ENCODE measurements at places on chromosomes 1 and 21.

DNA sequence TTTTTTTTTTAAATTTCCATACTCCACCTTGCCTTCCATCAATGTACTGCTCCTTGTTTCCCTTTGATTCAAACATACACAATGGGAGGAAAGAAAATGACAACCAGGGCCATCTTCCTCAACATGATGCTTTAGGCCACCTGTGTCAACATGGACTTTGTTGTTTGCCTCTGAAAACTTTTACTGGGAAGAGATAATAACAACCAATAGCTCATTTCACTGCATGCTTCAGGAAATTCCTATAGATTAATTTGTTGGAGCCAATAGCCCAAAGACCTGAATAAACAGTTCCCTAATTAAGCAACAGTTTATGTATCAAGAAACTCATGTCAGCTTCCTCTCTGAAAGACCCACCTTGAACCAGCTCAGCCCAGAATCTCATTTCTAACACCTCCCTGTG, 3.2 kb downstream of the KRTAP15-1 start:
- DNase-seq: no peak

DNA sequence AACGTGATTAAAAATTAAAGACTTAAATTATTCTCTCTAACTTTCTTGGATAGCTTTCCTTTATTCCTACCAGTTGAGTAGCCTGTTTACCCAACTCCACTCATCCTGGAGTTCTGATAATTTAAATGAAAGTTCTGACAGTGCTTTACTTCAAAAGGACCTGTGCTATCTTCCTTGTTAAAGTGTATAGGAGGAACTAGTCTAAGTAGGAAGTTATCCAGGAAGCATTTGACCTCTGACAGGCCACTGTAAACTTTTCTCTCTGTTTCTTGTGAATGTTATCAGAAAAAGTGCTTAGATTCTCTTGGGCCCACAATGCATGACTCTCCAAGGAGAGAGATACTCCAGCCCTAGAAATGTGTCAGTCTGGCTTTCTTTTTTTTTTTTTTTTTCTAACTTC, 9.2 kb downstream of the UAP1 start:
- no peak for DNase-seq

- DNase-seq: peak; percentile 10
Measured at GRCh38 chr1:199855580-199855979, 171.9 kb upstream of the NR5A2 start.

- no peak for DNase-seq
Measured at GRCh38 chr1:81733480-81733879, 67.3 kb upstream of the ADGRL2 start.

GRCh38 chr1:70358921-70359564, 4.5 kb upstream of the ANKRD13C start:
- no peak for DNase-seq

- DNase-seq: no peak
Measured at GRCh38 chr1:197862221-197862620, 40.2 kb upstream of the C1orf53 start.

DNA sequence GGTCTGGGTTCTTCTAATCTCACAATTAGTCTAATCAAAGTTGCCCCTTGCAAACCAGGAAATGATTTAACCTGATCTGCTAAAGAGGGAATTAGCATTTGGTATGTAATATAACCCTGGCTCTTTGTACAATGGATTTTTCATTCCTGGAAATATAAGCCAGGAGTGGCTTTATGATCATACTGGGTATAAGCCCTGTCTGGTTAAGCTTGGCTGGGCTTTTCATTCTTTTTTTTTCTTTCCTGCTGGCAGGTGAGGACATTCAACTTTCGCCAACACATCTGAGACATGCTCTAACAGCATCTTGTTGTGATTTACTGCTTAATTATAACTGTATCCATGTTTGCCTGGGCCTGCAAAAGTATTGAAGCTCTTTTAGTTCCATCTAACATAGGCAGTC, 20.4 kb upstream of the SDE2 start:
- no peak for DNase-seq

DNA sequence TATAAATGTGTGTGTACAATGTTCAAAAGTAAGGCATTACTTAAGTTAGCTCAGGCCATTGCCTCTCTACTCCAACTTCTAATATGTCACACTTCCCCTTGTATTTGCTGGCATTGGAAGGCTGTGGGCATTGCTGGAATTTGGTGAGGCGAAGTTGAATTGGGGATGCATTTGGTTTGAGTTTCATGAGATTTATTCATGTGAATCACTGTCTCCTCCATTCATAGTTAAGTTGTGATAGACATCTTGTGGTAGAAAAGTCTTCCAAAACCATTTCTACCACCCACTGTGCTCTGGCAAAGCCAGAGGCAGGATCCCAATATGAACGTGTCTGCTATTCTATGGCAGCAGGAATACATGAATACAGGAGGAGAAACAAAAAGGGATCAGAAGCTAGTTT, 397.8 kb upstream of the USP24 start:
- no peak for DNase-seq

- peak; percentile 89 for DNase-seq
Measured at GRCh38 chr1:61318319-61319125, 236.2 kb downstream of the NFIA start.

- peak; percentile 92 for DNase-seq
Measured at GRCh38 chr1:48471691-48472576, at the start of gene SPATA6. TSS of gene SPATA6 (minus strand) at chr1:48472204. CDS start at chr1:48472008, 196 bp downstream.

DNA sequence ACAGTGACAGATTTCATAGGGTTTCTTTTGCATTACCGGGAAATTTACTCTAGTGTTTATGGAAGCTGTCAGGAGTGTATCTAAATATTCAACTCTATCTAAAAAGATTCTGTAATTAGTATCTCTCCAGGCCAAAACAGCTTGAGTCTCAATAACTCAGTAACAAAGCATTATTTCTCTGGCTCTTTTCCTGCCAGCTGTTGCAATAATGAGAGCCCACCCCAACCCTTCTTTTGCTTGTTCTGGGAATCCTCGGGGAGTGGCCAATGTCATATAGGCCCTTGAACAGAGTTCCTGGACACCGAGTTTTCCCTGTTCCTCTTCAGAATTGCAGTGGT, 120.1 kb upstream of the SGIP1 start:
- no peak for DNase-seq

- DNase-seq: no peak
Measured at GRCh38 chr1:117231748-117232373, 21.1 kb upstream of the VTCN1 start.

DNA sequence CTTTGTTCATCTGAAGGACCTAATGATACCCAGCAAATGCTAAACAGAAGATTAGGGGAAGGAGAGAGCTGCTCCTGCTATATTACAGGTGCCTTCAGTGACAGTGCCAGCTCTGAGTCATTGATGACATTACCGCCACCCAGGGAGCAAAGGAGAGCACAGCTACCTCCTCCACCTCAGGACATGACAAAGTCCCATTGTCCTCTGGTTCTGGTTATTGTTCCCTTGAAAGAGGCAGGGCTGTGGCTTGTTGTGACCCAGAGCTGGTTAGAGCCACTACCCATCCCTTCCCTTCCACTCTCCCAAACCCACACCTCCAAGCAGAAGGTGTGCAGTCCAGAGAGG, 363.5 kb upstream of the DUSP10 start:
- no peak for DNase-seq

DNA sequence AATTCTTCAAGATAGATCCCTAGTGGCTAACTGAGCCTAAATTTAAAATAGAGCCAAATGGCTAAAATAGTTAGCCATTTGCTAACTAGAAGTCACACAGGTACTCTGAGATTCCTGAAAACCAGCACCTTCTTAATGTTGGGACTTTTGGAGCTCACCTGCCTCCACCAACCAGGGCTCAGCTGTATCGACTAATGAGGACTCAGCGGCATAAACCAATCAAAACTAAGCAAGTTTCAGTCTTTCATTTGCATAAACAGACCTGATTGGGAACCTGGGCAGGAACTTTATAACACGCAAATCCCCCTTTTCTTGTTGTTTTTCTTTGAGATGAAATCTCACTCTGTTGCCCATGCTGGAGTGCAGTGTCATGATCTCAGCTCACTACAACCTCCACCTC, 28.5 kb downstream of the TNFRSF9 start:
- no peak for DNase-seq

GRCh38 chr1:1157914-1158710, 15.6 kb upstream of the TTLL10 start:
- no peak for DNase-seq

GRCh38 chr21:28789523-28789922, 203.2 kb downstream of the LTN1 start:
- DNase-seq: no peak

Data from fibroblast of the conjunctiva (primary cell).